ENCODE measurements at places on chromosomes 11 and 22. TPM values are rescaled to one million over a fixed set of nuclear protein-coding genes. Genes with fewer than 3 reads are reported as not detected.

The VSIG10L2 gene
- total RNA-seq: not detected

The IFITM1 gene
- 378 TPM for total RNA-seq

The APOBEC3H gene
- 13.2 TPM for total RNA-seq

The AQP11 gene
- 0.24 TPM for total RNA-seq

The APOA4 gene
- not detected for total RNA-seq

The SHANK2 gene
- total RNA-seq: not detected

The GAB4 gene
- total RNA-seq: not detected

The PLA2G6 gene
- total RNA-seq: 80.2 TPM

The ENDOD1 gene
- total RNA-seq: 15.2 TPM

The BDNF gene
- total RNA-seq: not detected

The APOBEC3B gene
- 6.0 TPM for total RNA-seq

The INPP5J gene
- 0.12 TPM for total RNA-seq

The TRIM6 gene
- 2.1 TPM for total RNA-seq

The P4HA3 gene
- not detected for total RNA-seq

The SMC1B gene
- 1.3 TPM for total RNA-seq

The MCAM gene
- total RNA-seq: 8.4 TPM

The JAML gene
- 67.5 TPM for total RNA-seq

The OR8D1 gene
- not detected for total RNA-seq

The APOA5 gene
- not detected for total RNA-seq

The SLC1A2 gene
- total RNA-seq: not detected

The HBG1 gene
- not detected for total RNA-seq

The DGCR6L gene
- 21.5 TPM for total RNA-seq

The NAA40 gene
- 13.2 TPM for total RNA-seq

The HBD gene
- not detected for total RNA-seq

The SPTY2D1 gene
- 15.0 TPM for total RNA-seq

The IL17REL gene
- total RNA-seq: 0.12 TPM

The MS4A6A gene
- not detected for total RNA-seq

The GPHA2 gene
- not detected for total RNA-seq

The MAPK8IP2 gene
- 0.05 TPM for total RNA-seq

The BAIAP2L2 gene
- 1.6 TPM for total RNA-seq

The IFITM10 gene
- total RNA-seq: 0.22 TPM

The LSP1 gene
- total RNA-seq: 42.9 TPM

The HOATZ gene
- not detected for total RNA-seq

The C11orf87 gene
- not detected for total RNA-seq

The GLYAT gene
- total RNA-seq: not detected

Data from activated naive CD4-positive, alpha-beta T cell treated with anti-CD3 and anti-CD28 coated beads for 36 hours (primary cell).